Fibroblast of the conjunctiva (primary cell): ENCODE measurements at places on chromosomes 5 and 9.

GRCh38 chr9:19201899-19202891, 28.3 kb upstream of the DENND4C start:
- DNase-seq = no peak

DNA sequence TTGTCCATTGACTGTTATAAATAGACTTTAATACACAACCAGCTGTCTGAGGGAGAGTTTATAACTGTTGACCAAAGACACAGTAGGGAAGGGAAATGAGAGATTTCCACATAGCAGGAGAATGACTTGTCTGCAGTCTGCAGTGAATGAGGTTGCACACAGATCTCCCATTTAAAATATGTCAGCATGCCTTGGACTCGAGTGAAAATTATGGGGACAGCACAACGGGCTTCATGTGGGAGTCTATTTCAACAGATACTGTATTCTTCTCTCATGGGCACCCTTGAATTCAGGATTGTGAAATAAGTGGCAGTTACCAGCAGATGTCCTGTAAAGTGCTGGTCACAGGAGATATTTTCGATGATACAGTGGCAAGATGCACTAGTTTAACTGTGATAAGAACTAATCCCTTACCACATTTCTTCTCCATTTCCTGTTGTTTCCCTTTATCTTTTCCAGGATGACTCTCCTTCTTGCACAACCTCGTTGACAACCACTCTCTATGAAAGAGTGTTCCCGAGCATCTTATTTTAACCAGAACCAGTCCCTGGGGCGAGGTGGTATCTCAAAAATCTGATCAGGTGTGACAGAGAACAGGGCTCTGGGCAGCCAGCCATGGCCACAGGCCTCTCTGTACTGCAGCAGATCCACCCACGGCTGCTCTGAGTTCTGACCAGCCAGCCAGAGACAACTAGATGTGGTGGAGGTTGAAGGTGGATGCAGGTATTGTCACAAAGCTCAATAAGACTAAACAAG, 51.5 kb upstream of the MAP3K1 start:
- peak; percentile 0 for DNase-seq

DNA sequence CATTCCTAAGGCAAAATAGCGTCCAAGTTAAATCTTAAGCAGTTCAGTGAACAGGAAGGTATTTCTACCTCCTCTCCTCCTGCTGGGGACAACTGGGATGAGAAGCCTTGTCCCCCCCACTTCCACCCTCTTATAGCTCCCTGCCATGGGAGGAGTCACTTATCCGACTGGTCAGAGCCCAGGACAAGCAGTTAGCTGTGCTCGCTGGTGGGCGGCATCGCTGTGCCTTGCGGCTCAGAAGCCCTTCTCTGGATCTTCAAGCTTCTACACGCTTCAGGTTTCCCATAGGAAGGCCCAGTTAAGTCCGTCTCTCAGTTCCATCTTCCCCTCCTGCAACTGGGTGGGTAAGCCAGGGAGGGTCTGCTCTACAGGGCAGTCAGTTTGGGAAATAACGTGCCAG, 77.2 kb downstream of the PAX5 start:
- no peak for DNase-seq

GRCh38 chr9:131012023-131012334, 3.0 kb downstream of the LAMC3 start:
- no peak for DNase-seq

GRCh38 chr5:105630803-105631202, 2039.9 kb downstream of the EFNA5 start:
- DNase-seq = no peak

DNA sequence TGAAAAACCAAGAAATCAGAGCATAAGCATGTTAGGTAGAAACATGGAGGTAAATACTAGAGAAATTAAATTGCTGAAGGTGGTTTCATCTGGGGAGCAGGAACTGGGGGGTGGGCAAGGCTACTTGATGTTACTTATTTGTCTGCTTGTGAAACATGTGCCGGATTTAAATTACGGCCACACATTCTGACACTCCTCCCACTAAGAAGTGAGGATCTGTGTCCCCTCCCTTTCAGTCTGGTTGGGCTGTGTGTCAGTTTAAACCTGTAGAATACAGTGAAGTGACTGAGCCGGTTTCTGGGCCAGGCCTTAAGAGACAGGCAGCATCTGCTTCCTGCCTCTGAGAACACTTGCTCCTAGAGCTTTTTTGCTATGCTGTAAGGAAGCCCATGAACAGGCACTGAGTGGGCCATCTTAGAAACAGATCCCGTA, 2.3 kb upstream of the IARS1 start:
- no peak for DNase-seq

GRCh38 chr9:125504616-125505015, 202.4 kb downstream of the MAPKAP1 start:
- no peak for DNase-seq

DNA sequence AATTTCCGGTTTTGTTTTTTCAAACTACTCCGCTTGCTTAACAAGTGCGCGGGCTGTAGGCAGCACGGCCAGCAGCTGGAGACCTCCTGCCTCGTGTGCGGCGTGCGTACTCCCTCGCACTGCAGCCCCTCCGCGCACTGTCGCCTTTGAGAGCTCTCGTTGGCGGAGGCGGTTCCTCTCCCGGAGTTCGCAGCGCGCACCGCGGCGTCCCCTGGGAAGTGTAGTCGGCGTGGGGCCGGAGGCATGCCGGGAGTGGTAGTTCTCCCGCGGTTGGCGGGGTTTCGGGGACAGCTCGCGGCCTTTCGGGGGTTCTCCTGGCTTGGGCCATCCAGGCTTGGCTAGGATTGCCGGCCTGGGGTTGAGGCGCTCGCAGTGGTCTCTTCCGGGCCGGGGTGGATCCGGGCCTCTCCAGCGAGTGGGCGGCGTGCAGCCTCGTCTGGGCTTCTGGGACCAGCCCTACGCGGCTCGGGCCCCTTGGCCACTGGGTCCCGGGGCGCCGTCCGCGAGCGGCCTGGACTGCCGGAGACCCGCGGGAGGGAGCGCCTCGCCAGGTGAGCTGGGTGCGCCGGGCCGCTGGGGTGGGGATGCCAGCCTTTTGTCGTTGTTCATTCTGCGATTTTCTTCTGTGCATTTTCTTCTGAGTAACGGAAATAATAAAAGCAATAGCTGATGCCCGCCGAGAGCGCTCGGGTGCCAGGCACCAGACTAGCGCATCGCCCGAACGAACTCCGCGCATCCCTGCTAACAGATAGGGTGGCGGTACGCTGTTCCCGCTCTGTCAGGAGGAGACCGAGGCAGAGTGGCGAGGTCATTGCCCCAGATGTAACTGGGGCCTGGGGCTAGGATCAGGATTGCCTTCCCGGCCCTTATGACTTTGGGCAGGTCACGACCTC, at the start of gene ZNF354C:
ZNF354C (plus strand) TSS at position 258 of the 893 bp plus-strand sequence. CDS start 1,696 bp downstream, outside the sequence.
- peak; percentile 75 for DNase-seq

DNA sequence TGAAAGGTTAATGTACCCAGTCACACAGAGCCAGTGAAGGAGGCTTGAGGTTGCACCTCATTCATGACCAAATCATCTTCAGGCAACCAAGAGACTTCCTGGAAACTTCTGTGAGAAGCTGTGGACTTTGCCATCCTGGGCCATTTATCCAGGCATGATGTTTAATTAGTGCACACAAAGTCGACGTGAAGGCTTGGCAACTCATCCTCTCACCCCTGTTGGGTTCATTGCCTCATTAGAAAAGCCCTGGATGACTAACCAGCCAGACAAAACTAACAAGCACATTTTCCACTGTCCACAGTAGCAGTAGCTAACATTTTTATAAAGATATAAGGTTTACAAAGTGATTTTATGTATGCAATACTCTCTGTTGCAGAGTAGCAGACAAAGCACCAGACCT, 65.7 kb upstream of the ZNF462 start:
- DNase-seq = no peak

GRCh38 chr5:66348387-66349125, 204.5 kb downstream of the SREK1 start:
- DNase-seq = no peak

GRCh38 chr9:21983561-21983935, 10.6 kb downstream of the CDKN2A start:
- no peak for DNase-seq

GRCh38 chr9:6230037-6230780, 14.6 kb downstream of the IL33 start:
- no peak for DNase-seq

DNA sequence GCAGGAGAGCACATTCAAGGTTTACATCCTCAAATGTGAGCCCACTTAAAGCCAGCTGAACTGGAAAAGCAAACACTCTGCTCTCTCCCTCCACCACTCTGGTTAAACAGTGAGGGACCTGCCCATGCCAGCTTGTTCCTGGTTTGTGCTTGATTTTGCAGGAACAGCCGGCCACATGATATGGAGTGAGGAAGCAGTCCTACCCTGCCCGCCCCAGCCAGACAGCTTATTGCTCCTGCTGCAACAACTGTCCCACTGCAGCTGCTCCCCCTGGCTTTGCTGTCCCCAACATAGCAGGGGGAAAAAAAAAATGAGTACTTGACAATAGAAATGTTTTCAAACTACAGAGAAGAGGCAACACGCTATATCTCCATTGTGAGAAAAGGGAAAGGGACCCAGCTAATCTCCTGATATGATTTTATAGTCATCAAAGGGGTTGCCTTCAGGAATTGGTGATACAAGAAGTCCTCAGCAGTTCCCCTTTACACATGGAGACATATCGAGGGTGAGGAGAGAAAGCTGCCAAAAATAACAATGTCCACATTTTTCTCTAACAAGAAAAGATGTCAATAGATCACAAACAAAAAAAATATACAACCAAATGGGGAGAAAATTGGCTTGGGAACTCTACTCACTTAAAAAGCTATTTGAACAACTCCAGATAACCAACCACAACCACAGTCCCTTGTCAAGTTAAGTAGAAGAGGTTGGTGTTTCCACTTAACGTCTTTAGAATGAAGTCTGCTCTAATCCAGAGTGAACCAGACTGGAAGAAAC, 4.6 kb downstream of the MYO10 start:
- no peak for DNase-seq

- DNase-seq = no peak
Observed at GRCh38 chr9:107907255-107907654, 417.7 kb upstream of the KLF4 start.

DNA sequence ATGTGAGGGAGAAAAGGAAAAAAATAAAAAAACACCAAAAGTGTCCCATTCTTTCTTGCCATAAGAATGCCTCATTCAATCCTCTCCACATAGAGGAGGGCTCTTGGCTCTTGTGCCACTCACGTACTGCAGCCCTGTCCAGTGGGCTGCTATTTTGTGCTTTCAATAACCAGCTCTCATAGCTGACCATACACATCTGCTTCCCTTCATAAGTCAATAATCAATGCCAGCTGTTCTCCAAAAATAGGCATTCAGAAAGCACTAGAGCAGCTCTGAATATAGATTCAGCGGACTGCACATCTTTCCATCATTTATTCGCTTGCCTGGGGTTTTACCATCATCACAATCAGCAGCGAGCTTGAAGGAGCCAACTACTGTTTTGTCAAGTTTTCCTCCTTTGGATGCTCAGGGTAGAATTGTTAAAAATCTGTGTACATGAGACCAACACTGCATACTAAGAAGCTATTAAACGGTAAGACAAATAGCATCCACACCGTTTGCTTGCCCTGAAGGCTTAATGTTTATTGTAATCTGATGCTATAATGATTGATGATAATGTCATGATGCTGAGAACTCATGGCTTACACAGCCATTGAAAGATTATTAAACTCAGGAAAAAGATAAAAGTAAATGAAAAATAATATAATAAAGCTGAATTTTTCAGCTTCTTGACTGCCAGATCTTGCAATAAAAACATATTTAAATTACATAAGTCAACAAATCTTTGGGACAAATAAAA, 80.0 kb downstream of the OXCT1 start:
- peak; percentile 61 for DNase-seq

- DNase-seq = peak; percentile 12
Observed at GRCh38 chr5:103424453-103425205, 138.0 kb downstream of the NUDT12 start.

GRCh38 chr5:73318308-73318719, 130.3 kb downstream of the FOXD1 start:
- no peak for DNase-seq

DNA sequence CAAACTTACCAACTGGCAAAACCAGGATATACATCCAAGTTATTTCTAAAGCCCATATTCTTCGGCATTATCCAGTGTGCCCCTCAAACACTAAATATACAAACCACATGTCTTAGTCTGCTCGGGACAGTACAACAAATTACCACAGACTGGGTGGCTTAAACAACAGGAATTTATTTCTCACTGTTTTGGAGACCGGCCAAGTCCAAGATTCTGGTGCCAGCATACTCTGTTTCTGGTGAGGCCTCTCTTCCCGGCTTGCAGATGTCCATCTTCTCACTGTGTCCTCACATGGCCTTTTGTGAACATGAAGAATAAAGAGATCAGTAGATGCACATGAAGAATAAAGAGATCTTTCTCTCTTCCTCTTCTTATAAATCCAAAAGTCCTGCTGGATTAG, 12.9 kb upstream of the SLCO6A1 start:
- no peak for DNase-seq

DNA sequence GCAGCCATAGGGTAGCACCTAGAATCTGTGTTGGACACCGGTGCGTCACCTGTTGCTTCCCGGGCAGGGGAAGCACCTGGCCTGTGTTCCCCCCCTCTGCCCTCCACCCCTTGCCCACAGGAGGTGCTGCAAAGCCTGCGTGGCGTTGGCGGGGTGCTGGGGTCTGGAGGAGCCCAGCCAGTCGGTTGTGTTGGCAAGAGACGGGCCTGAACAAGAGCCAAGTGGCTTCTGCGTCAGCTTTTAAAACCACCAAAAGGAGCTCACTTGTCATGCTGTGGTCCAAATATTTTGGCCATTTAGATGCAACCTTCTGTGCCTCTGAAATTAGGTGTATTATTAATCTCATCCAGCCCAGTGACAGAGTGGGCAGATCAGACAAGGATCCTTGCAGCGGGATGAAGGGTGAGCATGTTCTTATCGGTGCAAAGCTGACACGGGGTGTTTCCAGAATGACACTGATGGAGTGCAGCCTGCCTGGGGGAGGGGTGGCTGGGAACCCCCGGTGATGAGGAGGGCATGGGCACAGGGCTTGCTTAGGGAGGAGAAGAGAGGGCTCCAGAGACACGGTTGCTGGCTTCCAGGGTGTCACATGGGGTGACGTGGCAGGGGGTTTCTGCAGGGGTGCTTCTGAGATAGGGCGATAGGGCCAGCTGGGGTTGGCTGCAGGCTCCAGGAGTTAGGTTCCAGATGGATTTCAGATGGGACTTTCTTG, 9.7 kb upstream of the RXRA start:
- no peak for DNase-seq

- no peak for DNase-seq
Observed at GRCh38 chr9:123647145-123647544, 282.8 kb downstream of the DENND1A start.

- peak; percentile 52 for DNase-seq
Observed at GRCh38 chr5:157855404-157855994, 3.4 kb downstream of the CLINT1 start.

- peak; percentile 12 for DNase-seq
Observed at GRCh38 chr9:113427629-113428028, 17.1 kb downstream of the C9orf43 start.

- no peak for DNase-seq
Observed at GRCh38 chr5:9035346-9035745, 510.5 kb downstream of the SEMA5A start.

GRCh38 chr5:146564007-146564762, 48.2 kb upstream of the GPR151 start:
- DNase-seq = no peak

DNA sequence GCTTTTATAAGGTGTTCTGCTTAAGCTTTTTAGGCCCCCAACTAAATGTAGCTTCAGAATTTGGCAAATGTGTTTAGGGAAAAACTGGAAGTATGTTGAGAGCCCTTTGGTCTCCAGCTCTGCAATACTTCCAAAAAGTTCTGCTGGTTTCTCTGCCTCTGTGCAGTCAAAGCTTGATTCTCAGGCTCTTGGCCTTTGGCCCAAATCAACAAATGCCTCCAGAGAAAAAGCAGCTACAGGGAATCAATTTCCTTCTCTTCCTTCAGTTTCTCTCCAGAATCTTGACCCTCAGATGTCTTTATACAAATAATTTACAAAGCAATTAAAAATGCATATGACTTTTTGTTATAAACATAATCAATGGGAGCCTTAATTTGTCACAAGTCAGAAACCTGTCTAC, 235.7 kb downstream of the COMMD10 start:
- no peak for DNase-seq
